ENCODE measurements at places on chromosomes 2 and 18.

DNA sequence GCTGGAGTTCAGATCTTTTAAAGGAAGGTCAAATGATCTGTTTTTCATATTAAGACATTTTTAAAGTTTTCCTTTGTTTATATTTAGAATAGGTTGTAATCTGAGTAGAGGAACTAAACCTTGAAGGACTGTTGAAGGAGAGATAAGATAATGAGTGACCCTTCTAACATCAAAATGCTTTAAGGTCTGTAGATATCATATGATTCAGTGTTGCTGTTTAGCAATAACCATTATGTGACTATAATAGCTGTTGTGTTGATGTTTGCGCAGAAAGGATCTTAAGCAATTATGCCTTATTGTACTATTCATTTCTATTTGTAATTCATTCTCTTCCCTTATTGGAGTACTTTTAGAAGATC lies 60.0 kb downstream of the SLC16A14 start:
- no peak for DNase-seq

DNA sequence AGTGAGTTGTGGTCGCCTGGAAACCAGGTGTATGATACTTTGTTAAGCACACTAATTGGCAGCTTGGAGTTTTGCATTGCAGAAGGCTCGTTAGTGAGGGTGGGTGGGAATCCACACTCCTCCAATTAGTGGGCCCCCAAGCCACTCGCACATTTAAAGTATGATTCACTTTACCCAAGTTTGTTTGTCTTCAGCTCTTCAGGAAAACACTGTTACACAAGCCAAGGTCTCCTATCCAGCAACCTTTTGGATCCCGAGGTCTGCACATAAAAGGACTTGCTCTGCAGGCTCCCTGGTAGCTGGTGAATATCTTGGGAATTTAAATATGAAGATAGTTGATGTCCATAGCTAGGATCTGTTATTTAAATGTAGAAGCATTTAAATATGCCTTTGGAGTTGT lies 66.1 kb downstream of the NPAS2 start:
- DNase-seq: no peak

- DNase-seq: no peak
Observed at GRCh38 chr18:10454681-10455557, 484 bp downstream of the APCDD1 start.

- DNase-seq: no peak
Observed at GRCh38 chr18:2879889-2880288, 33.1 kb downstream of the EMILIN2 start.

- no peak for DNase-seq
Observed at GRCh38 chr2:120791962-120792297, 56.3 kb downstream of the GLI2 start.

DNA sequence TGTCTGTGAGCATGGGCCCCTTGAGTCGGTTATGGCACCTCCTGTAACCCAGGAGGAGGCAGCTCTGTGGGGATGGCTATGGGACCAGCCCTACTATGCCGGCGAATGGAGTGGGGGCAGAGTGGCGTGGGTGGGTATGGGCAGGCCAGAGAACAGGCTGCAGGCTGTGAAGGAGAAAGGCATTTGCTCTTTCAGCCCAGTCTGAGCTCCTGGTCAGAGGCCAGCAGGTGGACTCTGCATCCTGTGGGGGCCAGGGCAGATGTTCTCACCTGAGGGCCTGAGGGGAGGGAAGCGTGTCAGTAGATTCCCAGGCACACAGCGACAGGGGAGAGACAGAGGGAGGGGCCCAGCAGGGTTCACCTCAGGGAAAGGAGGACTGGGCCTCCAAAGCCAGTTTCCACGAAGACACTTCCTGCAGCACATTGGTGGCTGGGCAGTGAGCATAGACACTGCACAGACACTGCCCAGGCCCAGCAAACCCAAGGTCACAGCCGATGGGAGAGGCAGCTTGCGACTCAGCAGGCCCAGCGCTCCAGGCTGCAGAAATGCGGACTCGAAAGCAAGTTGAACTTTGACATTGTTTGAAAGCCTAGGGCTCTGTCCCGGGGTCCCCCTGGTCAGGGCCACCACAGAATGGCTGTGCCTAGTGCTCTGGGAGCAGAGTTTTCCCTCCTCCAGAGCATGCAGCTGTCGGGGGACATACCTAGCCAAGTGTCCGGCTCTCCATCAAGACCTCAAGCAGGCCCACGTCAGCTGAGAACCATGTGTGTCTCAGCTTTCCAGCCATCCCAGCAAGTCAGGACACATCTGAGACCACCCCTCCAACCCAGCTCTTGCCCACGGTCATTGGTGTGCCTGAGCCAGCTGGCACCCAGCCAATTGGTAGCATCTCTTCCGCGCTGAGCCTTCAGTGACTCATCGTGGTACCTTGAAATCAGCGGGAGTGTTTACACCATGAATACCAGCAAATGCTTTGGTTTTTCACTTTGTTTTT lies 53.8 kb downstream of the TGOLN2 start:
- no peak for DNase-seq

- DNase-seq: no peak
Observed at GRCh38 chr2:231521-232185, 32.2 kb downstream of the SH3YL1 start.

DNA sequence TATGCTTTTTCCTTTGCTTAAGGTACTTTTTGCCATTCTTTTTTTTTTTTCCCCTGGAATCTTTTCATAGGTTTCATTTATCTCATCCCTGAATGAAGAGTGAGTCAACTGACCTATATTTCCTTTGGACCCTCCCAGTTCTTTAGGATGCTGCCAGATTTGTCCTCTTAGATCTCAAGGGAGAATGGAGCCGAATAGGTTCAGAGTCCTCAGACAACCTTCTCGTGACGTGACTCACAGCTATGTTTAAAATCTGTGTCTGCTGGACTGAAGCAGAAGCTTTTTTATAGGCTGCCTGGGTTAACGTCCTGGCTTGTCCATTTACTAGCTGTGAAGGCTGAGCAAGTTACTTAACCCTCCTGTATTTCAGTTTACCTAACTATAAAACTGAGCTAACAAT lies 358.6 kb downstream of the DLGAP1 start:
- no peak for DNase-seq

DNA sequence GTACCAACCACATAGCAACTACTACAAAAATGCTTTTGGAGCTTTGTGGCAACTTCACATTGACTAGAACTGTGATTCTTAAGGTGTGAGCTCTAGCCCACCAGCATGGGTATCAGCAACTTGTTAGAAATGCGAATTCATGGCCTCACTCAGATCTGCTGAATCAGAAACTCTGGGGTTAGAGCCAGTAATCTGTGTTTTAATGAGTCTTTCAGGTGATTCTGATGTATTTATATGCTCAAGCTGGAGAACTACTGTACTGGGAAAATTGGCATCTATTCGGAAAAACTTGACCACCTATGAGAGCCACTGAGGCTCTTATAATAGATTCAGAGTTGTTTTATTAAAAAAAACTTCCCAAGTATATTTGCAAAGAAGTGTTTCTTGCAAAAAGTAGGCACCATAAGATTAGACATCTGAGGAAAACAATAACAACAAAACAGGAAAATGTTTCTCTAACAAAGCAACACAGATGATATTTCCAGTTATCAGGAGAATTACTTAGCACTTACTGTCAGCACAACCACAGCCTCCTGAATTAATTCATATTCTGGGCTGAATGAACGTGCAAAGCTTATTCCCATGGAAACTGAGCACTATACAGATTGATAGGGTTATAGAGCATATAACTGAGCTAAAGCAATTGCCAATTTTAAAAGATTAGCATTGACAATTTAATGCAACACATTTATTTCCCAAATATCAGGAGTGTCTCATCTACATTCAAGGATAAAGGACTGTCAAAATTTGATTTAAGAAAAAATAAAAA lies 71.6 kb downstream of the NCKAP5 start:
- no peak for DNase-seq

DNA sequence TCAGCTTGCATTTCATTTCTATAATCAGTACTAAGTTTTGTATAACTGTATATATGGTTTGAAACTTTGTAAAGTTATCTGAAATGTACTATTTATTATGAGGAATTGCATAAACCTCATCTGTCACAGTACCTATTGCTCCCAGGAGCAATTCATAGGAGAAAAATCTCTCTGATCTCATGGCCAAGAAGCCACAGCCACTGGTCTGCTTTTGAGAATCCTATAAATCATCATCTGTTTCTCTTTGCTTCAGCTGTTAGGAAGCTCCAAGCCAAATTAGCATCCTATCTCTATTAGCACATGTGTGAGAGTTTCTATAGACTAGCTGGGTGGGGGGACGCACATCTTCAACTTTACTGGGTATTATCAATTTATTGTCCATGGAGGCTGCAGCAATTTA lies 210.3 kb downstream of the CYP26B1 start:
- no peak for DNase-seq

DNA sequence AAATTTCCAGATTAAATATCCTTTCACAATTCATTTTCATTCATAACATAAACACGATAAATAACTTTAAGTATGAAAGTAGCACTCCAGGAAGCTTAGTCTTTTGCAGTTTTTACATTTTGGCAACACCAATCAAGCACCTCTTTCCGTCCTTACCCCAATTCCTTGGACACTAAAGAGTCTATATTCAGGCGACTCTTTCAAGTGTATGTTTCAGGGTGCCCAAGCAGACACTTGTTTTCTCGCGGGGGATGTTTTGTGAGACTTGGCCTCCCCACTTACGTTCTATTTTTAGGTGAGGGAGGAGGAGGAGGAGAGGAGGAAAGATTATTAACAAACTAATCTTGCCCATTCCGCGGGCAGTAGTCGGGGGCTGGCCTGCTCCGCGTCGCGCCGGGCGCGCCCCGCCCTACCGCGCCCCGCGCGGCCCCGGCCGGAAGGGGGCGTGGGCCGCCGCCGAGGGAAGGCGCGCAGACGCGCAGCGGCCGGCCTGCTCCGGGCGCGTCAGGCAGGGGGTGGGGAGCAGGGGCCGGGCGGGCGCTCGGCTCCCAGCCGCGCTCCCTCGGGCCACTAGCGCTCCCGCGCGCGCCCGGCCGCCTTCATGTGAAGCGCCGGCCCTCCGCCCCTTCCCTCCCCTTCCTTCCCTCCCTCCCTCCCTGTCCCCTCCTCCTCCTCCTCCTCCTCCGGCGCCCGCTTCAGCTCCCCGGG lies at the start of gene ITPRID2:
ITPRID2 (plus strand) TSS at position 473 of the 708 bp plus-strand sequence. CDS start 337 bp downstream, outside the sequence.
- DNase-seq: peak; percentile 82

DNA sequence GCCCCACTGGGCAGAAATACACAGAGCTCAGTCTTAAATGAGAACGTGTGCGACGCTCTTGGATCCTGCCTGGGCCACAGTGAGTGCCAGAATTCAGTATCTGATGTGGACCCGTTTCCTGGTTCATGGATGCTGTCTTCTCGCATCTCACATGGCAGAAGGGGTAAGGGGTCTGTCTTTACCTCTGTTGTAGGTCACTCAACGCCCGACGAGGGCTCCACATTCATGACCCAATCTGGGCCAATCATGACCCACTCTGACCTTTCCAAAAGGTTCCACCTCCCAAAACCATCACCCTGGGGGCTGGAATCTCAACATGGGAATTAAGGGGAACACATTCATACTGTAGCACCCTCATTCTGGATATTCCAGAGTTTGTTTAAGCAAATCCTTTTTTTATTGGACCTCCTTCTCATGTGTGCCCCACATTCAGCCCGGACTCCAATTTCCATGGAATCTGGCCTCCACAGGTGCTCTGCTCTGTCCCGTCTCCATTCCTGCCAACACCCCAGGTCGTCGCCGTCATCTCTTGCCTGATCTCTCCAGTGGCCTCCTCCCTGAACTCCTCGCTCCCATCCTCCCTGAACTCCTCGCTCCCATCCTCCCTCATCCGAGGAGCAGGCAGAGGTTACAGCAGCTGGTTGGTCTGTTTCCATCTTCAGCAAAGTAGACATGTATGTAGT lies 78.9 kb upstream of the OTOS start:
- DNase-seq: no peak

DNA sequence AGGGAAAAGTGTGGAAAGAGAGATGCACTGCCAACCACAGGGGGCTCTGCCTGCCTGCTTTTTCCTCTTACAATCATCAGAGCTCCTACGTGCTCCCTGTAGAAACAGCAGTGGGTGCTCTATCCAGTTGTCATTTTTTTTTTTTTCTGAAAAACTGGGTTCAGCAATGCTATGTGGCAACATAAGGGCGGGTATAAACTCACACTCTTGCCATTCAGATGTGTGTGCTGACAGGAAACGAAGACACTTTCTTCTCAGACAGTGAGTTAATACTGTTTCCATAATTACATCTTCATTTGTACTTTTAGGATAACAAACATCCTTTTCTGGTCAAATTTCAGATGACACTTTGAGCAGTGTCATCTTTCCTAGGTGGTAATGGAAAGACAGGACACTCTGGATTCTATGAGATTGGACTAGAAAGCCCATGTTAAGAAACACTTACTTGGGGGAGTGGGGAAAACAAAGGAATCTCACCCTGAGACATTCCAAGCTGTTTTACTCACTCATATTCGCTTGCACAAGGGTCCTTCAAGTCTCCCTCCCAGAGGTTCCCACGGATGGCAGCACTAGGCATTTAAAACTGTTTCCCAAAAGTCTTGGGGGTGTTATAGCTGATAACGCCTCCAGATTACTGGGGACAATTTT lies 41.3 kb downstream of the CCDC93 start:
- DNase-seq: no peak

DNA sequence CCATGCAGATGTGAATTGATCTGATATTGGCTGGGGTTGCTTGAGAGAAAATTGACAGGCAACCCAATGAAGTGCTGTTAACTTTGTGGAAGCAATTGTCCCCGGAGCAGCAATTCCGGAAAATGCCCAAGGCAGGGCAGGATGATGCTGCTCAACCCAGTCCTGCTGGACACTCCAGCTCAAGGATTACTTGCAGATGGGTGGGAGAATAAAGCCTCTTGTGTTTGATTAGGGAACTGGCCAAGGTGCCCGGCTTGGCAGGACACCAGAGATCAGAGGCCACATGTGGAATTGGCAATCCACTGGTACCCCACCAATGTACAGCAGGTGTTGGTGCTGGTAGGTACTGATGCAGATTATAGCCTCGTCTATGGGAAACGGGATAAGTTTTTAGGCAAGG lies 12.3 kb upstream of the C2orf42 start:
- DNase-seq: no peak

DNA sequence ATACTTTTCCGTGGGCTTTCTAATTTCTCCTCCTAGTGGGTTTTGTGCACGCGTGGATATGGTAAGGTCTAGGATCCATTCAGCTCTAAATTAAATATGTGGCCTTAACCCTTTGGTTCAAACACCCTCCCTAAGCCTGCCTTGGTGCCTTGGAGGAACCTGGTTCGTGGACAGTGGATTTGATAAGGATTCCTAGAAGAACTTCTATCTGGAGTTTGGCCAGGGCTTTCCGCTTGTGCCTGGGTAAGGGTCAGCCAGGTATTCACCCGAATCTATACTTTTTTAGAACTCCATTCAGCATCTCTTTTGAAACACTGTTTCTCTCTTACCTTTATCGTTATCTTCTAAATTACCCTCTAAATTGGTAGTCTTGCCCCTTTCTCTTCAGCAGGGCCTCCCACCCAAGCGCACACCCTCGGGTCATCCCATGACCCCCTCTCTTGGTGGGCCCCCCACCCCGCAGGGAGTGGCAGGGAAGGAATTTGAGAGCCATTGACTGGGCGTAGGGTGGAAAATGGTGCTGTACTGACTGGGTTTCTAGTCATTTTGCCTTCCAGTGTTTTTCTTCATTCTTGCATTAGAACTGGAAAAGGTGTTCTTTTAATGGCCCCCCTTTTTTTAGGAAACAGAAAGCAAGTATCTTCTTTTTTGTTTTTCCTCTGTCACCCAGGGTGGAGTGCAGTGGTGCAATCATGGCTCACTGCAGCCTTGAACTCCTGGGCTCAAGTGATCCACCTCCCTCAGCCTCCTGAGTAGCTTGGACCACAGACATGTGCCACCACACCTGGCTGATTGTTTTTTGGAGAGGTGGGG lies 1.8 kb downstream of the SOCS6 start:
- DNase-seq: no peak

Measured in KBM-7 (cell line).